ENCODE measurements at places on chromosomes 13 and 19.

GRCh38 chr13:79781829-79782540 lies 301.0 kb downstream of the NDFIP2 start:
- DNase-seq: no peak

DNA sequence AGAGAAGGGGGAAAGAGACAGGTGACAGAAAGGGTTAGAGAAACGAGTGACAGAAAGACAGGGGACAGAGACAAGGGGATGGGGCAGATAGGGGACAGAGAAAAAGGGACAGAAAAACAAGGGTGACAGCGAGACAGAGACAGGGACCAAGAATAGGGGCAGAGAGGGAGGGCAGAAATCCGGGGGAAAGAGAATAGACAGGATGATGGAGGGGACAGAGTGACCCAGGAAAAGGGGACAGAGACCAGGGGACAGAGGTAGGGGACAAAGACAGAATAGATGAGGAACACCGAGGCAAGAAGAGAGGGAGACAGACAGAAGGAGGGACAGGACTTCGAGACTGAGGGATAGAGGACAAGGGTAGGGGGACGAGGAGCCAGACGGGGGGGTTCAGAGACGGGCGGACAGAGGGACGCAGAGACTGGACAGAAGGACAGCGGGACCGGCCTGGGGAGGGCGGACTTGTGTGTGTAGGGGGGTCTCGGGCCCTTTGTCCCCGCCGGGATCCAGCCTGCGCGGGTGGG lies 593 bp downstream of the CADM4 start:
- no peak for DNase-seq

GRCh38 chr13:33167491-33167890 lies 118.1 kb downstream of the STARD13 start:
- DNase-seq: no peak

DNA sequence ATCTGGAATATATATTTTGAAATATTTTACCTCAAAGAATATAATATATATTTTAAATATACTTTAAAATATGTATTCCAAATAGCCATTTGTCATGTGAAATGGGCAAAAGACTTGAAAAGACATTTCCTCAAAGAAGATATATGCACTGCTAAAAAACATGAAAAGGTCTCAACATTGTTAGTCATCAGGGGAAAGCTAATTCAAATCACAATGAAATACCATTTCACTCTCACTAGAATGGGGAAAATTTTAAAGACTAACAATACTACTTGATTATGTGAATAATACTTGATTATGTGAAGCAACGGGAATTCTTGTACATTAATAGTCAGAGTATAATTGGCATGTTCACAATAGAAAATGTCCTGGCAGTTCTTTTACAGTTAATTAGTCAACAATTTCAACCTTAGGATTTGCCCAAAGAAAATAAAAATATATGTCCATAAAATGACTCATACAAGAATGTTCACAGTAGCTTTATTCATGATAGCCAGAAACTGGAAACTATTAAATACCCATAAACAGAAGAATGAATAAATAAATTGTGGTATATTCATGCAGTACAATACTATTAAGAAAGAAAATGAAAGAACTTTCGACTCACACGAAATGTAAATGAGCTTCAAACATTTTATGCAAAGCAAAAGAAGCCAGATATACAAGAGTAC lies 6.8 kb upstream of the KBTBD6 start:
- no peak for DNase-seq

DNA sequence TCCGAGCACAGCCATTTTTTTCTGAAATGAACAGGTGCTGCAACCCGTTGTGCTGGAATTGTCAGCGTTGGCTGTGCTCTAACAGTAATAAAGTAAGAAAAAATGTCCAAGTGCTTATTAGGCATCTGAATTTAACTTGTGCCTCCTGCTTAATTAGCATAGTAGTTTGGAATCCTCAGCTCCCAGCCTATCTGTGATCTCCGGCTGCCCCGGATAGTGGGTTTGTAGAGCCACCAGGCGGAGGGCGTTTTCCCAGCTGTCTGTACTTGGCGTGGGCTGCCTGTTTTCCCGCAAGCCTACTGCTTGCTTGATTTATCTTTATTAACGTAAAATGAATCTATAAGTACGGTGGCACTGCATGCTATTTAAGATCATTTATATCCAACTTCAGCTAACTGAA lies 137.9 kb downstream of the MTUS2 start:
- no peak for DNase-seq

- DNase-seq: no peak
These were observed 2.7 kb upstream of the RUBCNL start for GRCh38 chr13:46389457-46390451.

- no peak for DNase-seq
These were observed 1.3 kb upstream of the CALM3 start for GRCh38 chr19:46599716-46600373.

DNA sequence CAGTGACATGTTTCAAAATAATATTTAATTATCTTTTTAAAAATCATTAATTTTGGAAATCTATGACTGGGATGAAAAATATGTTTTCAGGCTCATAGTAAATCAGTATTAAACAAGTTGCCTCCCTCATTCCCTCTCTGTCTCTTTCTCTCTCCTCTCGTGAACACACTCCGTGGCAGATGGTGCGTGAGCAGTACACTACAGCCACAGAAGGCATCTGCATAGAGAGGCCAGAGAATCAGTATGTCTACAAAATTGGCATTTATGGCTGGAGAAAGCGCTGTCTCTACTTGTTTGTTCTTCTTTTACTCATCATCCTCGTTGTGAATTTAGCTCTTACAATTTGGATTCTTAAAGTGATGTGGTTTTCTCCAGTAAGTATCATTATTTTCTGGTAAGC lies 22.7 kb downstream of the SGCG start:
- no peak for DNase-seq

DNA sequence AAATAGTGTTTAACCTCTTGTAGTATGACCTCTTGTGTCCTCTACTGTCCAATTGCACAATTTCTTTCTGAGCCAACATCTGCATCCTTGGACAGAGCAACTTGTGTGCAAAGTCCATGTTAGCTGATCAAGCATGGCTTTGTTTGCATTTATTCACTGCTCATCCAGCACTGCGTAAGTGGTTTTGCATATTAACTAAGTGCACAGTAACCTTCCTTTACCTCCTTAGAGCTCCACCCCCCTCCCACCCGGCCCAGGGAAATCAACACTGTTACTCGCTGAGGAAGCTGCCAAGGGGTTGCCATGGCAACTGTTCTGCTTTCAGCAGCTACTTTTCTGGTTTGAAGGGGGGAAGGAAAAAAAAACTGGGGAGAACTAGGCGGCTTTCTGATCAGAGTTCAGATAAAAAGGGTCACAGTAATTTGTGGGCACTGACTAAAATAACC lies 153.5 kb upstream of the KLF12 start:
- DNase-seq: peak; percentile 75

DNA sequence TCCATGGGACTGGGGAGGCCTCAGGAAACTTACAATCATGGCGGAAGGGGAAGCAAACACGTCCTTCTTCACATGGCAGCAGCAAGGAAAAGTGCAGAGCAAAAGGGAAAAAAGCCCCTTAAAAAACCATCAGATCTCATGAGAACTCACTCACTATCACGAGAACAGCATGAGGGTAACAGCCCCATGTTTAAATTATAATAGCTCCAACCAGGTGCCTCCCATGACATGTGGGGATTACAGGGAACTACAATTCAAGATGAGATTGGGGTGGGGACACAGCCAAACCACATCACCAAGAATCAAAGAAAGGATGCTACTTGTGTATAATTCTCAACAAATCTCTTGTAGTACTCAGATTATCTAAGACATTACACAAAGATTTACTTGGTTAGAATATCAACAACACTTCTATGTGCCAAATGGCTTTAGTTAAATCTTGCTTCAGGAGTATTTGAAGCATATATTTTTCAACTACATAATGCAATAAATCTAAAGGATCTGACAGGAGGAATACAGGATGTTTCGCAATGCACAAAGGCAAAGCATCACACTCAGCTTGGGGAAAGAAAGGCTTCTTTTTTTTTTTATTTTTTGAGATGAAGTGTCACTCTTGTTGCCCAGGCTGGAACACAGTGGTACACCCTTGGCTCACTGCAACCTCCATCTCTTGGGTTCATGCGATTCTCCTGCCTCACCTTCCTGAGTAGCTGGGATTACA lies 180.0 kb downstream of the LHFPL6 start:
- no peak for DNase-seq

DNA sequence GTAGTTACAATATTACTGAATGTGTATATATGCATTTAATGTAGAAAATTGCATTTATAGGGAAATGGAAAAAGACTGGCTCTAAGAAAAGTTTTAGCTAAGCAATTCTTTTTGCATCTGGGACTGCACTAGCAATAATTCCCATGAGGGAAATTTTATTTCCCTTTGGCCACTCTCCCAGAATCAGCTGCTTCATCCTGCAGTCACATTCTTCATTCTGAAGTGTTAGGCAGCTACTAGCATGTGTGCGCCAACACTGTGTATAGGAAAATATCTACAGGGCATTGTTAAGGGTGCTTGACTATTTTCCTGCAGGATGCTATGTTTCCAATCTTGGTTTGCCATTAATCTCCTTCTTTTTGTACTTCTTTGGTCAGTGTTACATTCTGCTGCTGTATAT lies 312.8 kb upstream of the PCDH20 start:
- DNase-seq: no peak

DNA sequence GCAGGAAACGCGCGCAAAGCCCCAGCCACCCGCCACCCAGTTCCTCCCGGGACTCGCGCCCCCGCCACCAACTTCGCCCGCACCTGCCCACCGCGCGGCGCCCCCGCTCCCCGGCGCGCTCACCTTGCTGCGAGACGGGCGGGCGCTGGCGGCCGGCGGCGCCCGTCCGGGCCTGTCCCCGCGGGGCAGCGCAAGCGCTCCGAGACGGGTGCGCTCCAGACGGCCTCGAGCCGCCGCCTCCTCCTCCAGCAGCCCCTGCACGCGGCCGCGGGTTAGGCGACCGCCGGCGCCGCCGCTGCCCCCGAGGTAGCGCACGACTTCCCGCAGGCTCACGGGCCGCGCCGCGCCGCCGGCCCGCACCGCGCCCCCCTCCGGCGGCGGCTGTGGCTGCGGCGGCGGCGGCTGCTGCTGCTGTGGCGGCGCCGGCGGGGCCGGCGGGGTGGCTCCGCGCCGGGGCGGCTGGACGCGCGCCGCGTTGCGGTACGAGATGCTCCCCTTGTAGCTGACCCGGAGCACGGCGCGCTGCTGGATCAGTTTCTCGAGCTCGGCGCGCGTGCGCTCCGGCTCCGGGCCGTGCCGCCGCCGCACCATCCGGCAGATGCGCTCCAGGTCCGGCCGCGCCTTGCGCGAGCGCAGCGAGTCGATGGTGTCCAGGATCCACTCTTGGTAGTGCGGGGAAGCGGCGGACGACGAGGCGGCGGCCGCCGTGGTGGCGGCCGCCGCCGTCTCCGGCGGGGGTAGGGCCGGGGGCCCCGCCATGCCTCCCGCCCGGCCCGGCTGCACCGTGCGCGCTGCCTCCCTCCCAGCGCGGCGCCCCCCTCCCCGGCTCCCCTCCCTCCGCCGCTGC lies 666 bp downstream of the SAMD1 start:
- no peak for DNase-seq

GRCh38 chr13:67498948-67499347 lies 268.8 kb upstream of the PCDH9 start:
- DNase-seq: no peak

GRCh38 chr13:22893204-22893603 lies 287.6 kb upstream of the SGCG start:
- no peak for DNase-seq

- DNase-seq: no peak
These were observed 5.6 kb upstream of the FOSB start for GRCh38 chr19:45462174-45462573.

- no peak for DNase-seq
These were observed 285.7 kb downstream of the TBC1D4 start for GRCh38 chr13:75196147-75196837.

- no peak for DNase-seq
These were observed 6.3 kb downstream of the ICAM5 start for GRCh38 chr19:10295847-10296591.

- DNase-seq: no peak
These were observed 34.3 kb upstream of the TNFSF11 start for GRCh38 chr13:42539670-42540069.

DNA sequence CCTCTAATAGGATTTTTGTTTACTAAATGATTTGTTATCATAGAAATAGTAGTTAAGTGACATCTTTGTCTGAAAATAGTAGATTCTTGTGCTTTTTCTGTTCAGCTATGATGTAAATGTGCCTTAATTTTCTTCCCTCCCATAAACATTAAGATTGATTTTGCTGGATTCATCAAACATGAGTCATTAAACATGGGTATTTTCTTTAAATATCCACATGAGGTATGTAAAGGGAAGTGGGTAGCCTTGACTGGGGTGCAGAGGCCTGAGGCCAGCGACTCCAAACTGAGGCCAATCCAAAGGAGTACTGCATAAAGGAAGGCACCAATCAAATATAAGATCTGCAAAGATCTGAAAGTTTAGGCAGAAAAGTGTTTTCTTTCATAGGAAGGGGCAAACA lies 3.7 kb downstream of the ZNF136 start:
- DNase-seq: no peak

DNA sequence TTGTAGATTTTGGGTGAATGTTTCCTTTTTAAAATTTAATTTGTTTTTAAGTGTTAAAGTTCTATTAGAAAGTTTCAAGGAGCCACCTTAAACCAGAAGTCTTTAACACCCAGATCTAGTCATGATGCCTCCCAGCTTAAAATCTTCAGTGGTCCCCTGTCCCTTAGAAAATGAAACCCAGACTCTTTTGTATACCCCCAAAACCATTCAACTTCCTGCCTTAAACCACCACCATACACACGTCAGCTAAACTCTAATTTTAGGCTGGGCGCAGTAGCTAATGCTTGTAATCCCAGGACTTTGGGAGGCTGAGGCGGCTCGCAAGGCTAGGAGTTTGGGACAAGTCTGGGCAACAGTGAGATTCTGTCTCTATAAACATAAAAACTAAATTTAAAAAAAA lies 37.9 kb downstream of the N4BP2L1 start:
- no peak for DNase-seq

DNA sequence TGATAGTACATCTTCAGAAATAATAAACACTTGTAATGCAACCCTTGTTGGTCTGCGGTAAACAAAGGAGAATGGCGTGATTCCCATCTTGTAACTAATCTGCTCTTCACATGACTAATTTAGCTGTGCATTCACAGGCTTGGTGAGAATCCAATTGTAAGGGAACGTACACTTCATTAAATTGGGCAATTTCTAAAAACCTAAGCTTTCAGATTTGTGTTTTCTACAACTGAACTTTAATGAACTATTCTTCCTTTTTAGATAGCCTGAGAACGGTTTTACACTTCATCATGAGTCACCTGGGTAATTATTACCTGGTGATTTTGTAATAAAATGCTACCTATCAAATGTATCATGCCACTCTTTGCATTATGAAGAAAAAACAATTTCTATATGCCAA lies 306.9 kb downstream of the KLF5 start:
- no peak for DNase-seq

- no peak for DNase-seq
These were observed 9.9 kb upstream of the CEACAM20 start for GRCh38 chr19:44539236-44539826.

DNA sequence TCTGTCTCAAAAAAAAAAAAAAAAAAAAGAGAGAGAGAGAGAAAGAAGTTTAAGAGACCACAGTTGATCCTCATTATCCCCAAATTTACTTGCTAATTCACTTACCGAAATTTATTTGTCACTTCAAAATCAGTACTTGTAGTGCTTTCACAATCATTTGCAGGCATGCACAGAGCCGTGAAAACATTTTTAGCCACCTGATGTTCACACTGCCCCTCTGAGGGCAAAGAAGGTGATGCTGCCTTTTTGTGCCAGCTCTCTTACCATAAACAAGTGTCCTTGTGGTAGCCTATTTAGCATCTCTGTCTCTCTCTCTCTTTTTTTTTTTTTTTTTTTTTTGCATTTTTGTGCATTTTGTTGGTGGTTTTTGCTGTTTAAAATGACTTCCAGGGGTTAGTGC lies 24.1 kb upstream of the CASP14 start:
- no peak for DNase-seq

- DNase-seq: no peak
These were observed 6.3 kb downstream of the SMIM24 start for GRCh38 chr19:3474010-3474409.

All from activated CD8-positive, alpha-beta memory T cell treated with anti-CD3 and anti-CD28 coated beads for 4 hours (primary cell).